Fibroblast of skin of left quadriceps (primary cell): ENCODE measurements at places on chromosomes 5 and 9.

GRCh38 chr5:98750693-98751092, 22.8 kb upstream of the RGMB start:
- DNase-seq: no peak

GRCh38 chr5:166624573-166624972, 1666.9 kb upstream of the WWC1 start:
- DNase-seq: no peak

DNA sequence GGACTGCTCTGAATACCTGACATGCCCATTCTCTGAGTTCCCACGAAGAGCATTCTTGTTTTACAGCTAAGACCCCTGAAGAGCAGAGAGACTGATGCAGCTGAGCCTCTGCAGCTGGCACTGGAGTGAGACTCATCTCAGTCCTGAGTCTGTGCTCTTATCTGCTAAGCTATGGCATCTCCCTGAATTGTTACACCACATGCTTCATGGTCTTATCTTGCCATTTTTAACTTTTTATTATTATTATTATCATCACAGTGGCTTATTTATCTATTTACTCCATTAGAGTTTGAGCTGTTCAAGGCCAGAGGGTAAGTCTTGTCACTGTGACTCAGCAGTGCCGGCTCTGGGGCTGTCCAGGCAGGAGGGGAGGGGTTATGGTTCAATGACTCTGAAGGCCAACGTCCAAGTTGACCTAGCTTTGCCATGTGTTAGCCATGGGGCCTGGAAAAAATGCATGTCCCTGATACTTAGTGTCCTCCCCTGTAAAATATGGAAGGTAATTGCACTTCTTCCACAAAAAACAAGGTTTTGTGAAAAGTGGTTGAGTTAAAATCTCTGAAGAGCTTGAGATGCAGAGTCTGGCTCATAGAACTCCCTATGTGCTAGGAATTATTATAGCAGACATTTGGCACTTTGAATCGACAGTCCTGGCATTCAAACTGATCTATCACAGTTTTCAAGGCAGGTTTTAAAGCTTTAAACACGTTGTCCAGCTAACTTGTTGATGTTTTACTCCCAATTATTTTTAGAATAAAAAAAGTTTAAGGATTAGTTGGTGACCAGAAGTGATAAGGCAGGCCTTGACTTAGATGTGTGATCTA, 94.6 kb downstream of the ALDH1A1 start:
- no peak for DNase-seq

DNA sequence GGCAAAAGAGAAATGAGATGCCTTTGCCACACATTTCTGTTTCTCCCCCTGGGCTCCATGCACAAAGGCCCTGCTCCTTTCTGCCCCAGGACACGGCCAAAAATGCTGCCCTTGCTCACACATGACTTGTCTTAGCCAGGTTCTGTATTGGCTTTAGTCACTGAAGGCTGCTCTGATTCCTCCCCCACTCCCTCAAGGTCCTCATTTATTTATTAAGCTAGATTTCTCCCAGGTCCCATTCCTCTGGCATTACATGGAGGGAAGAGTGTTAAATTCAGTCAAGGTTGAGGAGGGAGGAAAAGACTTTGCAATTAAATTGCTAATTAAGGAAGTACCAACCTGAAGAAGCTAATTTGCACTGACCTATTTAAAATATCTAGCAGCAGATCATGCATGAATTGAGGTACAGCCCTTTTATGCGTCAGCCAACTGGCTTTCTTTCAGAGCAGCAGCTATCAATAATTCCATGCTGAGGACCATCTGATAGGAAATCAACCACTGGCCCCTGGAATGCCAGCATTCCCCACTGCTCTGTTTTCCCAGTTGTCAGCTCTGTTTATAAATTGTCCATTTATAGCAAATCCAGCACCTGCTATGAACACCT, 81.2 kb upstream of the MAP3K1 start:
- DNase-seq: no peak

- DNase-seq: no peak
Observed at GRCh38 chr9:121237916-121238315, 30.0 kb upstream of the GSN start.

DNA sequence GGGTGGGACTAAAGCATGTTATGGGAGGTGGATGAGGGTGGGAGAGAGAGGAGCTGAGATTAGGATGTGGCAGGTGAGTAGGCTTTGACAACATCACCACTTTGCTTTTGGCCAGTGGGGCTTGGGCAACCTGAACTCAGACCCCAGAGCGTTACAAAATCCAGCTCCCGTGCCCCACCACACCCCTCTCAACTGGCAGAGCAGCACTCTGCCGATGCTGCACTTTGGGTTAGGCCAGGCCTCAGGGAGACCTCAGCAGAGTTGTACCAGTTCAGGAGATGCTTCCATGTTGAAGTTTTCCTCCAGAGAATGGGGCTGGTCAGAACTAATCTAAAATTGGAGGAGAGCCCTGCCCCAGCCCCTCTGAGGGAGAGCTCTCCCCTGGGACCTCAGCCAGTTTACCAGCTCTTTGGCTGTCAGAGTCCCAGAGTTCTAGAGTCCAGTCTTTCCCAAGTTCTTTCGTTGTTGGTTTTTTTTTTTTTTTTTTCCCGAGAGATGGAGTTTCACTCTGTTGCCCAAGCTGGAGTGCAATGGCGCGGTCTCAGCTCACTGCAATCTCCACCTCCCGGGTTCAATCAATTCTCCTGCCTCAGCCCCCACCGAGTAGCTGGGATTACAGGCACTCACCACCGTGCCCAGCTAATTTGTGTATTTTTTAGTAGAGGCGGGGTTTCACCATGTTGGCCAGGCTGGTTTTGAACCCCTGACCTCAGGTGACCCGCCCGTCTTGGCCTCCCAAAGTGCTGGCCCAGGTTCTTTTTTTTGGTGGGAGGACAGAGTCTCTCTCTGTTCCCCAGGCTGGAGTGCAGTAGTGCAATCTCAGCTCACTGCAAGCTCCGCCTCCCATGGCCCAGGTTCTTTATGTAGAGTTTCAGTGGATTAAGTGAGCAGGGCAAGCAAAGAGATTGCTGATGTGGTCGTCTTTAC, 17.8 kb downstream of the NUDT2 start:
- DNase-seq: no peak

DNA sequence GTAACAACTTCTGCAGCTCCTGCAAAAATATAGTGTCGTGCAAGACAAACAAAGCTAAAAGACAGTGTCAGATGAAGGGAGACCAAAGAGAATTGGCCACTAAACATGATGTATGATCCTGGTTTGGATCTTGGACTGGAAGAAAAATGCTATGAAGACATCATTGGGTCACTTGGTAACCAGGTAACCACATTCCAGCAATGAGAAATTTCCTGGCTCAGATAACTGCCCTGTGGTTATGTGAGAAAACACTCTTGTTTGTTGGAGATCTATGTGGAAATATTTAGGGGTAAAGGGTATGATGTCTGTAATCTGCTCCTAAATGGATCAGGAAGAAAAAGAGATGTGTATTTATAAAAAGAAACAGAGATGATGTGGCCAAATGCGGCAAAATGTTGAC, 45.5 kb upstream of the ANKRD33B start:
- no peak for DNase-seq
